ENCODE measurements at places on chromosomes 6 and 20.
A peak's percentile ranks its signal among the peaks of the same experiment; 100 is the strongest.

GRCh38 chr20:58309591-58310290 is at the start of gene RAB22A:
TSS of gene RAB22A (plus strand) at chr20:58309715. CDS start at chr20:58309977, 262 bp downstream.
- peak; percentile 80 for DNase-seq

GRCh38 chr6:51411496-51412125 is 592.9 kb downstream of the TFAP2B start:
- DNase-seq = no peak

- peak; percentile 61 for DNase-seq
Measured at GRCh38 chr6:3918469-3918868, 69.3 kb downstream of the FAM50B start.

DNA sequence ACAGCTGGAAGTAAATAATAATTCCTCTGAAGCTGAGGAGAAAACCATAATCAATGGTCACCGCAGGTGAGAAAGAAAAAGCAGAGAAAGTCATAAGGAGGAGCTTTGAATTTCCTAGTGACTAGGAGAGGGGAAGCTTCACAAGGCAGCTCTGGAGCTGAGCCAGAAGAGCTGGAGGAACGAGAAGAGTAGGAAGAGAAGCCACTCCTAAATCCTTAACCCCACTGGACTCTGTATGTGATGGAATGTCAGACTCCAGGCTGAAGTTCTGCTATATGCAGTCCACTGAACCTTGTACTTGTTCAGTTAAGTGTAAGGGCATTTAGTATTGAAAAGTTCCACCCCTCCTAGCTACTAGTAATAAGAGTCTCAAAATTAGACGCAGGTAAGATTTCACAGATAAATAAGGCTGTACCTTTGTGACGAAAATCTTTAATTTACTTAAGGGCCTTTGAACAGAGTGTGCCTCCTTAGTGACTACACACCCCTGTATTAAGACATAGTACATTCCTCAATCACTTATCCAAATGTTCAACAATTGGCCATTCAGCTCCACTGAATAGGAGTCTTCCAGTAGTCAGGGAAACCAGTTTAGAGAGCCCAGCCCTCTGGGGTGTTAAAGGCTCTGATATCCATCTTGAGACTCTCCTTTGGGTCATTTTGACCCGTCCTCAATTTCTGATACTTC is 71.4 kb upstream of the UFL1 start:
- DNase-seq = no peak

DNA sequence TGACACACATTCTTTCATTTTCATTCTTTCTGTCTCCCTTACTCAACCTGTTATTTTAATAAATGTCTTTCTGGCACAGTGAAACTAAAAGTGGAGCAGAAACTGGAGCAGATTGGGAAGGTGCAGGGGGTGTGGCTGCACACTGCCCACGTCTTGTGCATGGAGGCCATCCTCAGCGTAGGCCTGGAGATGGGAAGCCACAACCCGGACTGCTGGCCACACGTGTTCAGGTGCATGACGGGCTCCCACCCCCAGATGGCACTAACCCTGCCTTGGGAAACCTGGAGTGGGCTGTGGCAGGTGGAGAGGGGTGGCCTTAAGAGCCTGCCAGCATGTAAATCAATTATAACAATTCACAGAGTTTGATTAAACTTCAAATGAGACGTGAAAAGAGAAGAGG is 71.4 kb upstream of the PBOV1 start:
- peak; percentile 71 for DNase-seq

- DNase-seq = no peak
Measured at GRCh38 chr20:17457079-17457478, 74.1 kb downstream of the BFSP1 start.

- DNase-seq = no peak
Measured at GRCh38 chr6:55943329-55943728, 67.9 kb upstream of the BMP5 start.

GRCh38 chr6:33235221-33235634 is 26.9 kb downstream of the RING1 start:
- no peak for DNase-seq

GRCh38 chr6:37987018-37987417 is 167.5 kb downstream of the ZFAND3 start:
- no peak for DNase-seq

DNA sequence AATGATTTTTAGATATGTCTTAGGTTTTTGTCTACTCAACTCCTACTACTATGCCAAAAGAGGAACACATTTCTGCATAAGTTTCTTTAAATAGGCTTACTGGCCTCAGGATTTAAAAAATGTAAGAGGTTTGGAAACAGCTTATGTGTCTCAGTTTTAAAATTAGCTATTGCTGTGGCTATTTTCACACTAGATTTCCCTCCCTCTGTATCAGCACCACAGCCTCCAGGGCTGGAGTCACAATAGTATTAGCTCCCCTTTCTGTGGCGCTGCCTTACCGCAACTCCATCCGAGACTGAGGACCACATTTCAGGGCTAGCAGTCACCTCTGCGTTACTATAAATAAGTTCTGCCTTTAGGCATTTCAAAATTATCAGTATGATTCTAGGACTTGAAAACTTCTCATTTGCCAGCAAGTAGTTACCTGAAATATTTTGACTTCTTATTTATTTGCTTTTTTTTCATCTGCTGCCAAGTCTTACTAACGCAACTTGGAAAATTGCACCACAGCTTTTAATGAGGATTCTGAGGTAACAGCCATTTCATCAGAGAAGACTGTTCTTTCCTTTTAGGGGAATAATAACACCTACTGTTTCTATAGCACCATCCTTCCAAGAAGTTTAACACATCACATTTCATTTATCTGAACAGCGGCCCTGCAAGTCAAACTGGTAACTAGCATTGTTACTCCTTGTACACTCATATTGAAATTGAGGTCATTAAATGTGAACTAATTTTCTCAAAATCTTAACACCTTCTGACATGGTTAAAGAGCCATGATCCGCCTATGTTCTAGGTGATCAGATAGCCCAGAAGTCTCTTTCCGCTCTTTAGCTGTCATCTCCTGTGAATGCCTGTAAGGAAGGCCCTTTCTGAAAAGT is 105.9 kb downstream of the GJA10 start:
- no peak for DNase-seq

DNA sequence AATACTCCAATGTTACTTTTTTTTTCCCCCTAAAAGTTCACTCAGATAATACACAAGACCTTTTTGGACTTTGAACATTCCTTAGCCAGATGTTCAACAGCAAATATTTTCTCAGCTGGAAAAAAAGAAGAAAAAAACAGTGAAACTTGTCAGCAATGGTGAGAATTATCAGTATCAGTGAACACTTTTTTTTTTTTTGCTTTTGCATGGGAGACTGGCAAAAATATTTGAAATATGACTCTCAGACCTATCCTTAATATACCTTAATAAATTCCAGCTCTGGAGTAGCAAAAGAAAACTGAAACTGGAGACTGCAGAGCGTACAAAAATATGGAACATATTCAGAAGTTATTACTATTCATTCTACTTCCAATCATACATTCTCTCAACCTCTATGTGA is 92.3 kb downstream of the RFPL4B start:
- DNase-seq = no peak
